ENCODE measurements at places on chromosomes 16 and 17. TPM values are rescaled to one million over a fixed set of nuclear protein-coding genes. Genes with fewer than 3 reads are reported as not detected.

- no peaks in the 10 kb centered on the region for H3K27me3 ChIP-seq
- H3K4me3 ChIP-seq: no peak overlapping the region
- H3K4me1 ChIP-seq: no peaks in the 10 kb centered on the region
- no peaks in the 10 kb centered on the region for H3K36me3 ChIP-seq
- no peak for DNase-seq
These were observed 18.1 kb upstream of the RHBDF2 start for GRCh38 chr17:76519048-76519966.

DNA sequence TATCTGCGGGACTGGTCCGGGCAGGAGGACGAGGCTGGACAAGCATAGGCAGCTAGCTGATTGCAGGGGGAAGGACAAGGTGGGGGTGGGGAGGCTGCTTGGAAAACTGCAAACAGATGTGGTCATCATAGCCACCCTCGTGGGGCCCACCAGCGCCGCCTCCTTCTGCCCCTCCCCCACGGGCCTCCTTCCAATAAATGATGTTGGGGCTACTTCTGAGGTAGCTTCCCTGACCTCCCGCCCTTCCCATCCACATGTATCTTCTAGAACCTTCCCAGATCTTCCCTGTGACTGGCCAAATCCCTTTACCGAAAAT, 12.3 kb upstream of the CDC42EP4 start:
- H3K4me1 ChIP-seq: peaks cover 14% of the 10 kb centered on the region
- H3K27ac ChIP-seq: no peak overlapping the region
- no peak overlapping the region for H3K4me3 ChIP-seq

DNA sequence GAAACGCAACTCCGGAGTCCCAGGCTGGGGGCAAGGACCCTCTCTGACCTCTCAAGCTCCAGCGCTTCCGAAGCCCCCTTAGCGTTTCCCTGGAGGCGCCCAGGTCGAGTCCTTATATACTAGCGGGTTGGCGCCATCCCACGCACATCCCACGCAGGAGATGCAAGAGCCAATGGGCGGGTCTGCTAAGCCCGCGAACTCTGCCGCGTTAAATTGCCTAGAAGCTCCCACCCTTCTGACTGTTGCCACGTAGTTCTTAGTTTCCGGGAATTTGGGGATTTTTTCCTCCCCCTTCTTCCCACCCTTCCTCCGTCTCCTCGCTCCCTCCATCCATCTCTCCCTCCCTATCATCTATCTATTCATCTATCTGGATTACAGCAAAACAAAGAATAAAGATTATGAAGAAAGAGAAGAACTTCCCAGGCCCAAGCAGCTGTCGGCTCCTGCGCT, at the start of gene SLFN11:
Gene SLFN11, minus strand, starts transcription at position 88 of the 450 bp plus-strand sequence. CDS start 9,814 bp downstream, outside the sequence.
- H3K36me3 ChIP-seq: no peaks in the 10 kb centered on the region
- H3K4me1 ChIP-seq: no peaks in the 10 kb centered on the region
- no peak within 1 kb of the TSS for H3K27ac ChIP-seq
- peak within 1 kb of the TSS; percentile 2 for H3K4me3 ChIP-seq
- peaks cover 98% of the 10 kb centered on the region for H3K27me3 ChIP-seq

- H3K4me1 ChIP-seq: peaks cover 3% of the 10 kb centered on the region
- no peak for DNase-seq
- H3K4me3 ChIP-seq: no peak overlapping the region
- H3K27ac ChIP-seq: peak overlapping the region; percentile 47
- H3K36me3 ChIP-seq: peaks cover 36% of the 10 kb centered on the region
These were observed 51.1 kb downstream of the SF3B3 start for GRCh38 chr16:70574595-70575271.

OR4D1 gene
- not detected for total RNA-seq

SYCE1L gene
- 0.99 TPM for total RNA-seq

Measured in cardiac muscle cell (in vitro differentiated cells and primary cell).